ENCODE measurements at places on chromosomes 5 and 9.

GRCh38 chr9:14380061-14380836 is 66.3 kb upstream of the NFIB start:
- DNase-seq: no peak

DNA sequence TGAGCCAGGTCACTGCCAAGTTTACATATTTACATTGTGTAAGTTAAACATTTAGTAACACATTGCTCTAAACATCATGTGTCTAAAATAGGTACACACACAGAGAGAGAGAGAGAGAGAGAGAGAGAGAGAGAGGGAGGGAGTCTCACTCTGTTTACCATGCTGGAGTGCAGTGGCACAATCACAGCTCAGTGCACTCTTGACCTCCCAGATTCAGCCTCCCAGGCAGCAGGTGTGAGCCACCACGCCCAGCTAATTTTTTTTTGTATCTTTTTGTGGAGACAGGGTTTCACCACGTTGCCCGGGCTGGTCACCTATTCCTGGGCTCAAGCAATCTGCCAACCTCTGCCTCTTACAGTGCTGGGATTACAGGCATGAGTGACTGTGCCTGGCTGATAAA is 1045.3 kb downstream of the TLE1 start:
- DNase-seq: no peak

GRCh38 chr5:41408676-41409443 is 101.5 kb downstream of the PLCXD3 start:
- DNase-seq: no peak

DNA sequence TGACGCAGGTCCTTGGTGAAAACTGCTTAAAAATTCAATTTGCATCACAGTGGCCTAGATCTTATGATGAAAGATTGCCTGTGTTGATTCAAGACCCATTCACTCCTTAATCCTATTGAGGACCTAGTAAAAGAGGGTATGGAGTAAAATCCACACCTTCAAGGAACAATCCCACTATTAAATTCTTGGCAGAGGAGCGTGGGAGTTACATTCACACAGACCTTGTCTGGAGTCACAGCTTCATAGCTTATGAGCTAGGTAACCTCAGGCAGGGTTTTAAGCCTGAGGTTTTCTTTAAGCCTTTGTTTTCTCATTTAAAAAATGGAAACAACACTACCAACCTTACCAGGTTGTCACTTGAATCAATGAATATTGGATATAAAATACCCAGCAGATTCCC is 566.5 kb upstream of the ZNF462 start:
- DNase-seq: no peak

- DNase-seq: no peak
These were observed 42.8 kb upstream of the CDK20 start for GRCh38 chr9:88017096-88017495.

Measured in inflammatory macrophage treated with lipopolysaccharide for 4 hours (primary cell).